GM12865 (cell line): ENCODE measurements at places on chromosomes 1 and 21.
A peak's percentile ranks its signal among the peaks of the same experiment; 100 is the strongest.

GRCh38 chr1:162946701-162947100 is 85.7 kb upstream of the CCDC190 start:
- no peak for DNase-seq

- DNase-seq, result peak; percentile 55
These were observed 14.4 kb downstream of the KDM4A start for GRCh38 chr1:43664369-43664768.

DNA sequence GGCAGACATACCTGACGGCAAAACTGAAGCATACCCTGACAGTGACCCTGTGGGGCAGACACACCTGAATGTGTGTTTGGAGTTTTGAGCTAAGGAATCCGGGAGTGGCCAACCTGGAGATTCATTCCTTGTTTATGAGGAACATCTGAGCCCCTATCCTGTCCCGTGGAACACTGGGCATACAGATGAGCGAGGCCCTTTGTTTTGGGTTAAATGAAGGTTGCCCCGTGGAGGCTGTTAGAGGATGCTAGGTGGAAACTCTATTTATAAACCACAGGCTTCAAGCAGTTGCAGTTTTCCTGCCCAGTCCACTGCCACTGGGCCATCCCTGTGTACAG is 18.1 kb downstream of the GALNT2 start:
- DNase-seq, result no peak

- no peak for DNase-seq
These were observed 49.6 kb downstream of the ZFYVE9 start for GRCh38 chr1:52191395-52191965.

GRCh38 chr1:11207898-11208611 is 18.9 kb downstream of the ANGPTL7 start:
- no peak for DNase-seq

GRCh38 chr1:93143136-93143535 is 37.1 kb downstream of the TMED5 start:
- DNase-seq, result peak; percentile 36

DNA sequence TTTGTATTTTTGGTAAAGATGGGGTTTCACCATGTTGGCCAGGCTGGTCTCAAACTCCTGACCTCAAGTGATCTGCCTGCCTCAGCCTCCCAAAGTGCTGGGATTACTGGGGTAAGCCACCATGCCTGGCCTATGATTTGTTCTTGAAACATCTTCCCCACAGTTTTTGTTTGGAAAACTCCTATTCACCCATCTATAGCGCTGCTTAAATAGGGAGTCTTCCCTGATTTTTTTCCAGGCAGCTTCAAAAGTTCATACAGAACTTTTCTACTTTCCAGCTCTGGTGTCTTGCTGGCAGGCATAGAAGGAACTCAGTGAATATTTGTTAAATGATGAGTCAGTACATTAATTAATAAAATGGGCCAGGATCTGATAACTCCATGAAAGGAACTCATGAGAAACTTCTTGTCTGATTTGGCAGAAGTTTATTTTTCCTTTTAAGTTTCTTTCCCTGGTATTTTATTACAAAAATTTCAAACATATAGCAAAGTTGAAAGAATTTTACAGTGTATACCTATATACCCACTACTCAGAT is 33.0 kb upstream of the TTC22 start:
- DNase-seq, result no peak

DNA sequence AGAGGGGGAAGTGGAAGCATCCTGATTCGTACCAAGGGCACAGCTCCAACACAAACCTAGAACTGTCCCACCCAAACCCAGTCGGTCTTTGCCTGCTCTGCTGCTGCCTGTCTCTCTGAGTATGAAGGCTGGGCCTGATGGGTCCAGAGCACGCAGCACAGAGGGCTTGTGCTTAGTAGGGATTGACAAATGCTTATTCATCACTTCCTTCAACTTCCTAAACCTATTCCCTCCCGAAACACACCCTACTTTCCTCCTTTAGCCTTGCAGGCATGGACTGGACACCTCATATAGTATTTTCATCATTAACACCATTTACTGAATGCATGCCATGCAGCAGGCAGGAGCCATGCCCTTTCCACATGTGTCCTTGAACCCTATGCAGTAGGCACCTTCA is 31.3 kb downstream of the FOXO6 start:
- DNase-seq, result no peak

- peak; percentile 88 for DNase-seq
These were observed 142.5 kb downstream of the TNR start for GRCh38 chr1:175600721-175601440.

DNA sequence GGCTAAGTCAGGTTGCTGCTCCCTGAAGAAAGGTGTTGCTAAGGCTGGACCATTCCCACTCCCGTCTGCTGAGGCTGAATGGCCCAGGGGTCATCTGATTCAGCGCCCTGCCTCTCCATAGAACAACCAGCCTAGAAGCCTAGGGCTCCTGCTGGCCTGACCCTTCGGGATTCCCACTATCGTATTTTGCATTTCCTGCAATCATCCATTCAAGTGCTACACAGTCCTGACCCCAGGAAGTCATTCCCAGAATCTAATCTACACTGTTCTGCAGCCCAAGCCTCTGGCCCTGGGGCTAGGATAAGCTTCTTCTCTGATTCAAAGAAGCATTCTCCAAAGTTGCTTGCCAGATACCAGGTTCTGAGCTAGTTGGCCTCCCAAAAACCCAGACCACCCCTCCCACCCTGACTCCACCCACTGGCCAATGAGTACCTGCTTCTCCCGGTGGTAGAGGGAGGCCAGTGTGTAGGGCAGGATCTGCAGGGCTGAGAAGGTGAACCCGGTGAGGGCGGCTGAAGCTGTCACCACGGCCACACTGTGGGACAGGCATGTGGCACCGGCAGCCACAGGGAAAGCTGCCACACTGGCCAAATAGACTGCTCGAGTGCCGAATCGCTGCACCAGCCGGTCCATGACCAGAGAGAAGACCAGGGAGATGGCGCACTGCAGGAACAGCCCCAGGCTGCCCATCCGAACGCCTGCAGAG is 18.7 kb downstream of the SLC45A3 start:
- no peak for DNase-seq

DNA sequence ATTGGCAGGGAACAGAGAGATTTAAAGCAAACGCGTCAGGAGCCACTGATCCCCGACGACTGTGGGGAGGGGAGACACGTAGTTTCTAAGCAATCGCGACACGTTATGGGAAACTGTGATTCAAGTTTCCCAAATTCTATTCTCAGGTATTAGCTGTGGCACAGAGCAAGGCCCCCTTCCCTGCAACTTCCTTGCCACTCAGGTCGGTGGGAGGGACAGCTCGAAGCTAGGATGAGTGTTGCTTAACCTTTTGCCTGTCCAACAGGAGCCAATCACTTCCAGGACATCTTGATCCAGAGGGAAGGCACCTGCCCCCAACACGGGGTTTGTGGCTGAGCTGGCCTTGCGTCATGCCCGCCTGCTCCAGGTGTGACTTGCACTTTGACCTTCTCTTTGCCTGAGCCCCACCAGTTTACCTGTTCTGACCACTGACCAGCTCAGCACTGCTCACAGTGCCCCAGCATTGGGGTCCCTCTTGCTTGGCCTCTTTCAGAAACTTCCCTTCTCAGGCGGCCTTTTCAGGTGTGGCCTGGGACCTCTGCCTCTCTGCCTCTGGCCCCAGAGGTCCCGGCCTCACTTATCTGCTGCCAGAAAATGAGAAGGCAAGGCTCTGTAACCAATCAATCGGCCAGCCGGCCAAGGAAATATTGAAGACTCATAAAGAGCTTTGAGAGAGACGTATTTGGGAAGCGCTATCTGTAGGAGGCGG is 24.6 kb downstream of the TEX35 start:
- DNase-seq, result no peak
